ENCODE measurements at places on chromosomes 16 and 17.

DNA sequence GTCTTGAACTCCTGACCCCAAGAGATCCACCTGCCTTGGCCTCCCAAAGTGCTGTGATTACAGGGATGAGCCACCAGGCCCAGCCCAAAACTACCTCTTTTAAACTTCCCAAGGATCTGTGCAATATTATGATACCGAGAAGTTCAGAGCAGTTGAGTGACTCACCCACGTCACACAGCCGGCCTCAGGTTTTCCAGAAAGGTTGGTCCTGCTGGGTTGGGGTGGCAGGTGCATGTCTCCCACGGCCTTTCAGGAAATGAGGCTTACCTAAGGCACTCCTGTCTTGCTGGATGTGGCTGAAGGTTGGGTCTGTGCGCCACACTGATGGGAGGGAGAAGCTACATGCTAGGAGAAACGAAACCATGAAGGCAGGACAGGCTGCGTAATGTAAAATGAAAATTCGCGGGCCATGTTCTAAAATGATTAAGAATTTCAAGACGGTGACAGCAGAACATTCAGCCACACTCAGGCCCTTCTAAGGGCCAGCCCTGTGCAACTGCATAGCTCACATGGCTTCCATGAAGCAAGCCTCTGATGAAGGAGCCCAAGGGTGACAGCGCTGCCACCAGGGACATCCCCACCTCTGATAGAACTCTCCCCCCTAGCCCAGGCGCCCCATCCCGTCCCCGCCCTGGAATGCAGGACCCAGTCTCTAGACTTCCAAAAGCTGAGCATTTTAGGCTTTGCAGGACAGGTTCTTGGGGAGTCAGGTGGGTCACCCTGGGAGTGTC is 6.6 kb upstream of the GLIS2 start:
- DNase-seq = no peak

DNA sequence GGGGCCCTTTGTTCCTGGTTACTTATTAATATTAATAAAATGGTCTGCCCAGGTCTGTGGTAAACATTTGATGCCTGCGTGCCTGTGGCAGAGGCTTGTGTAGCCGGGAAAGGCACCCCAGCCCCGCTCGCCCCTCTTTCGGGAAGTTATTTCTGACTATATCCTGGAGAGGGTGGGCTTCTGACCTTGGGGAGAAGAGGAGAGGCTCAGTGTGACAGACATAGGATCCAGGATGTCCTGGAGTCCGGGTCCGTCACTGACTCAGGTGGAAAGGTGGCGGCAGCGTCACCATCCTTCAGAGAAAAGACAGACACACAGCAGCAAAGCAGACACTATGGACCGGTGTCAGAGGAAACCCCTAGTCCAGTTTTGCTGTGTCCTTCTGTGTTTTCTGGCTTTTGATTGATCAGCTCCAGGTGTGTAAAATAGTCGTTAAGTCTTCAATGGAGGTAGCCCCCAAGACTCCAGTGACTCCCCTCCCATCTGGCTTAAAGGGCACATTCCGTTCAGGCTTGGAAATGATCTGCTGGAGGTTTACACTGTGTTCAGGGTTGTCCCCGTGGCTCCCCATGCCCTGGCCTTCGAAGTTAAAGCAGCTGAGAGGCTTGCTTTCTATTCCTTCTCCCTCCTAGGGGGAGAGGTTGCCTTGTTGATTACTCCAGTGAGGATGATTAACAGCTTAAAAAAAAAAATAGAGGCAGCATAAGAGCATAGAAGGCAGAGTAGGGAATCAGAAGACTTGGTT is 81.6 kb downstream of the CCDC182 start:
- DNase-seq = no peak

- no peak for DNase-seq
Observed at GRCh38 chr17:29176558-29177351, 3.4 kb downstream of the MYO18A start.

DNA sequence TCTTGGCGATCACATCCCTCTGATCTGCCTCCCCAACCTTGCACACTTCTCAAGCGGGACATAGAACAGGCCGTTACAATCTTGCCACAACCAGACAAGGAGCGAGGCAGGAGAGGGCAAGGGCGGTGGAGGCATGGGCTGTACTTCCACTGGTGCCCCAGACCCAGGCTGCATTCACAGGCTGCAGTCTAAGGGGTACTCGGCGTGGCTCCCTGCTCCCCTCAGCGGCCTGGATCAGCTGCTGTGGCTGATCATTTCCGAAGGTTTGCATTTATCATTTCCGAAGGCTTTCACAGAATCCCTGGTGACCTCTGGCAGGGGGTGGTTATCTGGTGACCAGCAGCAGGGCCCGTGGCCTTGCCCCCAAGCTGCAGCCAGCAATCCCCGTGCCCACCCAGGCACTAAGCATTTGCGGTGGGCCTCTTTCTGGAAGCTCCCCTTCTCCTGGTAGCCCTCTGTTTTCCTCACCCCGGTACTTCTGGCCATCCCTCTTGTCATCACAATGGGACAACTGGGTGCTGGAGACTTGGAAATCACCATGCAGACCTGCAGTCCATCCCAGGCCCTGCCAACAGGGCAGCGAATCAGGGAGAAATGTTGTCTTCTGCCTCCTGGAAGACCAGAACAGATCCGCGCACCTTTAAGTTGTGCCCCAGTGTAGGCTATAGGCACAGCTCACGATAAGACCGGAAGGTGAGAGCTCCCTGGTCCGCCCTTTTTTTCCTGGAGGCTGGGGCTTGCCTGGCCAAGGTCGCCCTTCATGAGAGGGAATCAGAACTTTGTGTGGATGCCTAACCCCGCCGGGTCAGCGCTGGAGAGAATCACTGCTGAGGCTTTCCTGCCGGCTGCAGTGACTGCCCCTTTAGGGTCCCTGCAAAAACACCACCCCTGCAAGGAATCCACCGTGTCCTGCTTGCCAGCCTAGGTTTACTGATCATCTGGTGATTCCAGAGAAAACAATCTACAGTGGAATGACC is 1739.1 kb downstream of the TP53TG3F start:
- DNase-seq = no peak

DNA sequence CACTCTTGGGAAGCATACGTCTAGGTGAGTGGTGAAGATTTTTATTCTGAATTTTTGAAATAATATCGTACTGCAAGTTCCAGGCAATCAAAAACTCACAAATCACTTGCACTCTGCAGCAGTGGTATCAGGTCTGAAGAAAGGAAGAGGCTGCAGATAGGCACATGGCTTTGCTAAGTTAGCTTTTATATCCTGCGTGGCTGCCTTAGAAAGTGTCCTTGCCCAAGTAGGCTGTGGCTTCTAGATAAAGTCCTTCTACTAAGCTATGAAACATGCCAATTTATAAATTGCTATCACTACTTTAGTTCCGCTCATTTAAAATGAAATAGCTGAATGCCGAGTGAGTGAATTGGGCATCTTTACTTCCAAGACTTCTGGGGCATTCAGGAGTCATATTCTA is 17.9 kb downstream of the WWOX start:
- no peak for DNase-seq

DNA sequence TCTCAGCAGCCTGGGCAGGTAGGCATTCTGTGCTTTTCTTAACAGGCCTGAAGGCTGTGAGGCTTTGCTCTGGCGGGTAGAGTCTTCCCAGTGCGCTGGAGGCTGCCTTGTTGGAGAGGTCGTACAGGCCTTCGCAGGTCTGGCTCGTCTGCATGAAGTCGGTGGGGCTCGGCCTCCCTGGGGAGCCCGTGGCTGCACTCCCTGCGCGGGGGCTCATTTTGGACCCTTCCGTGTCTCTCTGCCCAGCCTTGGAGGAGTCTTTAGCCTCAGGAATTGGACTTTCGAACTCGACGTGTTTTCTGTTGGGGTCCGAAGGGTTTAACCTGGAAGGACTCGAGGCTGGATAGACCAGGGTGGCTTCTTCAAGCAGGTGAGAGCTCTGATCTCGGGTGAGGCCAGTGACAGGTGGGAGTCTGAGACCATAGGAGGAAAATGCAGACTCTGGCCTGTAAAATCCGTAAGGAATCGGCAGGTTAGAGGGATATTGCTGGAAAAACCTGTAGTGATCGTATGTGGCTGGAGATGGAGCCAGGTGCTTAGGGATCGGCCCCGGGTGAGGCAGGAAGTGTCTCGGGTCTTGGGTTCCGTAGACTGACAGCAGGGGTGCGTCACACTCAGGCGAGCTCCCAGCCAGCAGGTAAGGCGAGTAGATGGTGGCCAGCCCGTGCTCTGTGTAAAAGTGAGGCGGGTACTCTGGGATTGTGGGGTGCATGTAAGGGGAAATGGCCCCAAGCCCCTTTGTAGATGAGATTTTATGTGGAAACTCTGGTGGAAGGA is 8.6 kb downstream of the ZNF750 start:
- DNase-seq = no peak

DNA sequence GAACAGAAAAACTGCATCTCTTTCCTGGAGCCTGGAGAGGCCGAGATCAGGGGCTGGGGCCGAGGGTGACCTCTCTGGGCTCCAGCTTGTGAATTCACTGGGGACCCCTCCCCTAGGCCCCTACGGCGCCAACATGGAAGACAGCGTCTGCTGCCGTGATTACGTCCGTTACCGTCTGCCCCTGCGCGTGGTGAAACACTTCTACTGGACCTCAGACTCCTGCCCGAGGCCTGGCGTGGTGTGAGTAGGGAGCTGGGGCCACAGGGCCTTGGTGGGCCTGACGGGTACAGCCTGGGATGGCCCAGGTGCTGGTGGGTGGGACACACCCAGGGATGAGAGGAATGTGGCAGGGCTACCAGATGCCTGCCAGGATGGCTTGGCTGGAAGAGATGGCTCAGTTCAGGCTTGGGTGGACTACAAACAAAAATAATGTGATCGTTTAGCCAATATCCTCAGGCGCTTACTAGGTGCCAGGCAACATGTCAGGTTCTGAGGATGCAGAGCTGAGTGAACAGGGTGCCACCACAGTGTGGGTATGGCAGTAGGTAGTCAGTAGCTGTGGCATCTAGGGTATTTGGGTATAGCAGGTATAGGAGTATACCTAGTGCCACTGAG is 1.8 kb downstream of the CCL22 start:
- no peak for DNase-seq

DNA sequence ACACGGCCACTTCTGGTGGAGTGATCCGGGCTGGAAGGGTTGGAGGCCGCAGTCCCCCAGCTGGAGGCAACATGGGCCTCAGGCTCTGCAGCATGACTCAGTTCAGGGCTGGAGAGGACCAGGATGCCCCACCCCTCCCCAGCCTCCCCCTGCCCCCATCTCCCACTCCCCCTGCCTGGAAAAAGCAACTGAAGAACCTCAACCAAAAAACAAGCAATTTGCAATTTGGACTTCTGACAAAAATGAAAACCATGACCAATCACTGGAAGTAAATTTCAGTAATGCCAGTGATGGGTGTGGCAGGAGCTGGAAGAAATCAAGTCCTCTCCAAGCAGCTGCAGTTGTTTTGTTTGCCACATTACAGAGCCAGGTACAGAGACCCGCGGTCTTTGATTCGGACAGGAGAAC is 6.6 kb upstream of the MIF4GD start:
- DNase-seq = no peak

- DNase-seq = no peak
Observed at GRCh38 chr17:59451706-59452105, 113.7 kb upstream of the DHX40 start.

DNA sequence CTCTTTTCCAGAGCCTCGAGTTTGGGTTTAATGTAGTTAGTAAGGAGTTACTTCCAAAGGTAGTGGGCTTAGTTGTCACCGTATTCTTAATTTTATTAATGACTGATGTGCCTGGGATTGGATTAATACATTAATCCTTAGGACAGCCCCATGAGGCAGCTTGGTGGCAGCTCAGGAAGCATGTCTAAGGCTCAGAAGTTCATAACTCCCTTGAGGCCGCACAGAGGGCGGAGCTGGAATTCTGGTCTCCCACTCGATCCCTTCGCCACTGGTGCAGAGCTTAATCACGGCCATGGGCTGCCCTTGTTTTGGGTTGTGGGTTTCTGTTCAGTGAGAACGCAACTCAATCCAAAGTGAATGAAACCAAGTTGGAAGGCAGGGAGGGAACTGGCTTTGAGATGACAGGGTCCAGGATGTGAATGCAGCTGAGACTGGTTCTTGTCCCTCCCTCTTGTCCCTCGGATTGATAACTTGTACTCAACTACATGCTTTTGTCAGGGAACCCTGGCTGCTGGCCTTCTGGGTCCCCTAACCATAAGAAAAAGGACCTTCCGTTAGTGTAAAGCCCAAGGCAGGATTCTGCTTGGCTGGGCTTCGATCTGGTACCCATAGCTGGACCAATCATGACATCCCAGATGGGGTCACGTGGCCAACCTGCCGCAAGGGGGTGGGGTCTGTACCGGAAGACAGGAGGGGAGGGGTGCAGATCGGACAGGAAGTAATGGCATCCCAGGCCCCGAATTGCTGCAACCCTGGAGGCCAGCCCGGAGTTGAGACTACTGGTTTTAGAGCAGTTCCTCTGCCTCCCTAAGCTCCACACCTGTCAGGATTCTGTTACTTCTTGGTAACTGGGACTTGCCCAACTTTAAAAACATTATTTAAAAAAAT is 45.4 kb downstream of the SNX20 start:
- DNase-seq = no peak

GRCh38 chr17:732902-733720 is 715 bp downstream of the TLCD3A start:
- DNase-seq = no peak

- no peak for DNase-seq
Observed at GRCh38 chr16:81313701-81314602, 810 bp upstream of the GAN start.

- DNase-seq = peak; percentile 9
Observed at GRCh38 chr16:67372664-67373063, 20.6 kb downstream of the TPPP3 start.

GRCh38 chr17:6393351-6393952 is 41.5 kb downstream of the AIPL1 start:
- DNase-seq = no peak

- no peak for DNase-seq
Observed at GRCh38 chr17:68310152-68310551, 18.9 kb downstream of the ARSG start.

- no peak for DNase-seq
Observed at GRCh38 chr16:75247249-75247648, 4.2 kb downstream of the BCAR1 start.

DNA sequence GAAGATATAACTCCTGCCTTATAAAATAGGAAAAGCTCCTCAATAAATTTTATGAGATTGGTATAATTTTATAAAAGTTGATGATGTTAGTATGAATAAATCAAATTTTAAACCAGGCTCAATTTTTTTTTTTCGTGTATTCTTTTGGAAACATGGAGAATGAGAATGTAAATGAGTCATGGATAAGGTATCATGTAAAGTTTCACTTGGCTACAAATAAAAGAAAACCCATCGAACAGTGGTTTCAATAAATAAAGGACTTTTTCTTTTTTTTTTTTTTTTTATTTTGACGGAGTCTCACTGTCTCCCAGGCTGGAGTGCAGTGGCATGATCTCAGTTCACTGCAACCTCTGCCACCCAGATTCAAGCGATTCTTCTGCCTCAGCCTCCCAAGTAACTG is 67.3 kb downstream of the PHKB start:
- DNase-seq = no peak

All from NCI-H1694 (cell line).